ENCODE measurements at places on chromosomes 3 and 15.
A peak's percentile ranks its signal among the peaks of the same experiment; 100 is the strongest.

DNA sequence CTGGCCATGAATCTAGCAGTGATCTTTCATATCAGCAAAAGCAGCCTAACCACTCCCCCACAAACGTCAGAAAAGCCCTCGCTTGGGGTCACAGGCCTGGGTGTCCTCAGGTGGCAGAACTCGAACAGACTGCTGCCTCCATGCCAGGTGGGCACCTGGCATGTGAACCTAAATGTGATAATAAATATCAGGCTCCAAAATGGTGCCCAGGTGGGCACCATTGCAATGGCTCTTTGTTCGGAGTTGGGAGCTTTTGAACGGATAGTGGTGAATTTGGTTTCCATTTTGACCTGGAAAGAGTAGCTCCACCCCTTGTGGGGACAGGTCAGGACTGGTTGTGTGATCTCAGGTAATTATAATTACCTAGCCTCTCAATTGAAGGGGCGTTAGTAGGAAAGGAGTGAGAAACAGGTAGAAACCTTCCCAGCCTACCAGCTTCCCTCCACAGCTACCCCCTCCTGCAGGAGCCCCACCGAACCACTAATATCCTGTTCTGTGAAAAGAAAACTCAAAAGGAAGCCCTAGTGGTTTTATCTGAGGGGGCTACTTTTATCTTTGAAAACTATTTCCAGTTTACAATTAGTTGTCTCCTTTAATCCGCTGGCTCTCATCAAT is 18.1 kb downstream of the MYO1E start:
- no peak overlapping the region for H3K4me3 ChIP-seq
- no peak for DNase-seq
- H3K4me1 ChIP-seq, result peaks cover 21% of the 10 kb centered on the region
- H3K36me3 ChIP-seq, result peaks cover 7% of the 10 kb centered on the region
- H3K27me3 ChIP-seq, result peaks cover 23% of the 10 kb centered on the region

DNA sequence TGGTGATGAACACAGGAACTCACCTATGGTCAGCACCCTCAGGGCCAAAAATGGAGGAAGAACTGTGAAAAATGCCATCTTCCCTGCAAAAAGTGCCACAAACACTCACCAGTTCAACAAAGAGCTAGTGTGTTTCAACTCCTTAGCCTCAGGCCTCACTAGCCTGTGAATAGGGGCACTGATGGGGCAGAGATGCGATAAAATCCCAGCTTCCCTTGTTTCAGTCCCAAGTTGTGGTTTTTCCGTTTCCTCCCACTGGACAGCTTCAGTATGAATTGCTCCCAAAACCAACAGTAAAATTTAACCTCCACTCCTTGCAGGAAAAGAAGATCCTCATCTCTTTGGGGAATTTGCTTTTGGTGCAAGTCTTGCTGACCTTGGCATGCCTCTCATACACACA is 117.4 kb upstream of the ADAMTS9 start:
- no peak overlapping the region for H3K4me3 ChIP-seq
- peaks cover 36% of the 10 kb centered on the region for H3K4me1 ChIP-seq
- H3K36me3 ChIP-seq, result no peaks in the 10 kb centered on the region
- H3K27me3 ChIP-seq, result no peaks in the 10 kb centered on the region
- no peak for DNase-seq
- H3K27ac ChIP-seq, result no peak overlapping the region

DNA sequence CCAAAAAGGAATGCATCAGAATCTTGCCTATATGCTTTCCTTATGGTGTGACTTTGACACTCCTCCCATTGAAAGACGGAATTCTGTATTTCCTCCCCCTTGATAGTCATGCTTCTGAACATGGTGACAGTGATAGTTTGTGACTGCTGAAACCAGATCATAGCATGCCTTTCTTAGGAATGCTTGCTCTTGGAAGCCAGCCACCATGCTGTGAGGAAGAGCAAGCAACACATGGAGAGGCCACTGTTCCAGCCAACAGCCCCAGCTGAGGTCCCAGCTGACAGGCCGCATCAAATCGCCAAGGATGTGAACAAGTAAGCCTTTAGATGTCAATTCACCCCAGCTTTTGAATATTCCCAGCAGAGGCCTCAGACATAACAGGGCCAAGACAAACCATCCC is 100.1 kb downstream of the IGF2BP2 start:
- no peaks in the 10 kb centered on the region for H3K27me3 ChIP-seq
- DNase-seq, result no peak
- H3K36me3 ChIP-seq, result peaks cover 8% of the 10 kb centered on the region

DNA sequence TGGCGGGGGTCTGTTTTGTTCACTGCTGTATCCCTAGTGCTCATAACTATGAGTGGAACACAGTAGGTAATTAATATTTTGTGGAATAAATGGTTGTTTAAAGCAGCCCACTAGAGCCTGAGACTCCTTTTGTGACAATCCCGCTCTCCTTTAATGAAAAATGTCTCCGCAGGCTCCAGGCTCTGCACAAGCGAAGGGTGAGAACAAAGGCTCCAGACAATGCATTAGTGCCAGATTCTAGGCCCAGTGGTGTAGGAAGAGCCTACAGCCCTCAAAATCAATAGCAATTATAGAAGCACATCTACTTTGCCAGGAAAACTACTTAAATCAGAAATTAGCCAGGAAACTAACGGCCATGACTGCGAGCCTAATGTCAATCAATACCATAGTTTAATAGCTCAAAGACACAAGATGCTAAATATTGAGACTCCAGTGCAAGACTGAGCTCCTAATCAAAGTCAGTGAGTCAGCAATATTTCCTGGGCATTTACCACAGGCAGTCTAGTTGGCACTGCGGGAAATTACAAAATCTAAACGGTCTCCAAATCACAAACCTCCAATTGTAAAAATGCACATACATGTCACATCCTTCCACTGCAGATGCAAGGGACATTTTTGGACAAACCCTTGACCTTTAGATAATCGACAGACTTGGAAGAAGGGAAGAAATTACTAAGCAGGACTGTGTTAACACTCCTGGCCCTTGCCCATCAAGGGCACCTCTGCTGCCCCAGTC is 2.3 kb downstream of the ANXA2 start:
- DNase-seq, result no peak
- H3K27ac ChIP-seq, result peak overlapping the region; percentile 99
- H3K36me3 ChIP-seq, result peaks cover 4% of the 10 kb centered on the region
- H3K27me3 ChIP-seq, result peaks cover 3% of the 10 kb centered on the region
- H3K4me3 ChIP-seq, result peak overlapping the region; percentile 90

- peaks cover 26% of the 10 kb centered on the region for H3K4me1 ChIP-seq
- DNase-seq, result no peak
- H3K36me3 ChIP-seq, result no peaks in the 10 kb centered on the region
- H3K4me3 ChIP-seq, result no peak overlapping the region
These were observed 62.6 kb downstream of the CORO2B start for GRCh38 chr15:68641376-68641775.

DNA sequence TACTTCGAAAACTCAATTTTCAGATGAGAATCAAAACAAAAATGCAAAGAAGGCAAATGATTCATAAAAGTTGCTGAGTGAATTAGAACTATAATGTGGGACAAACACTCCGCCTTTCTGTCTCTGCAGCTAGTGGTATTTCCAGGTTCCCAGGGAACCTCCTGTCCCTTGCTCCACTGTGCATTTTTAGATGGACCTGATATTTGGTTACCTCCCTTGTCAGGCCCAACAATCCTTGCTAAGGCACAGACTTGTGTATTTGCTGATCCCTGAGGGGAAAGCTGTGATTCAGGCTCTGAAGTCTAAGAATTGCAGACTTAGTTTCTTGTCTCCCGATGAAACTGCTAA is 162.7 kb downstream of the LPP start:
- H3K27ac ChIP-seq, result no peak overlapping the region
- no peaks in the 10 kb centered on the region for H3K36me3 ChIP-seq
- DNase-seq, result no peak
- peaks cover 6% of the 10 kb centered on the region for H3K4me1 ChIP-seq

DNA sequence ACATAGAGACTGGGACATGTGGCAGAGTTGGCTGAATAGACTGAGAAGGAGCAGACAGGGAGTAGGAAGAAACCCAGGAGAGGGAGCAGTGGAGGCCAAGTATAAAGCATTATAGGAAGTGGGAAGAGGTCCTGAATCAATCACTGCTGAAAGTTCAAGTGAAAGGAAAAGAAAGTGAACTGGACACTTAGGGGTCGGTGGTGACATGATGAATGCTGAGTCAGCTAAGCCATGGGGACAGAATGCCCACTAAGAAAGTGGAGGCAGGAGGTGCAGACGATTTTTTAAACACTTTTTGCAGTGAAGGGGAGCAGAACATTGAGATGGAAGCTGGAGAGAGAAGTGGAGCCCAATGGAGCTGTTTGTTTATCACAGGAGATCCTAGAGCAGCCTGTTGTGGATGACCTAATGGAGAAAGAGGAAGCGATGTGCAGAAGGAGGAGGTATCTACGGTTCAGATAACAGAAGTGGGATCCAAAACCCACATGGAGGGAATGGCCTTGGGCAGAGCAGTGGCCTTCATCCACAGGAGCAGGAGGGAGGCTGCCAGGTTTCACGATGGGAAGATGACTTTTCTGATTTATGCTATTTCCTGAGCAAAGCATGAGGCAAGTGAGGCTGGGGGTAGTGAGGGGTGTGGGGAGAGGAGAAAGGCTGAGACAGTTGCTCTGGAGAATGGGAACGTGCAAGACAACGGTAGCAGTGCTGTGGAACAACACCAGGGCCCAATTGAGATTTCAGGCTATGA is 208.2 kb downstream of the RPLP1 start:
- no peak overlapping the region for H3K4me3 ChIP-seq
- peaks cover 24% of the 10 kb centered on the region for H3K27me3 ChIP-seq
- H3K36me3 ChIP-seq, result no peaks in the 10 kb centered on the region
- peaks cover 23% of the 10 kb centered on the region for H3K4me1 ChIP-seq
- no peak for DNase-seq
- H3K27ac ChIP-seq, result no peak overlapping the region

- H3K27ac ChIP-seq, result no peak overlapping the region
- peaks cover 28% of the 10 kb centered on the region for H3K36me3 ChIP-seq
- no peaks in the 10 kb centered on the region for H3K27me3 ChIP-seq
- DNase-seq, result no peak
These were observed 12.0 kb downstream of the MESD start for GRCh38 chr15:80977627-80978036.

- H3K27ac ChIP-seq, result peak overlapping the region; percentile 82
- H3K27me3 ChIP-seq, result no peaks in the 10 kb centered on the region
- DNase-seq, result no peak
- no peak overlapping the region for H3K4me3 ChIP-seq
- H3K36me3 ChIP-seq, result peaks cover 5% of the 10 kb centered on the region
These were observed 45.0 kb downstream of the EEFSEC start for GRCh38 chr3:128198313-128198712.

DNA sequence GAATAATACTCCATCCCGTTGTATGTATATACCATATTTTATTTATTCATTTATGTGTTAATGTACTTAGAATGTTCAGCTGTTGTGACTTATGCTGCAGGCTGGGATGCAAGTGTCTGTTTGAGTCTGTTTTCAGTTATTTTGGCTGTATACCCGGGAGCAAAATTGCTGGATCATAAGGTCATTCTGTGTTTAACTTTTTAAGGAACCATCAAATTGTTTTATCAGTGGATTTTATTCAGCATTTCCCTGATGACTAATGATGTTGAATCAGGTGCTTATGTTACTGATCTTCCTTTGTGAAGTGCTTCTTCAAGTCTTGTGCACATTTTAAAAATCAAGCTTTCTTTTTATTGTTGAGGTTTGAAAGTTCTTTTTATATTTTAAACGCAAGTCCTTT is 118.1 kb downstream of the SLC25A26 start:
- no peak overlapping the region for H3K4me3 ChIP-seq
- H3K27ac ChIP-seq, result no peak overlapping the region
- DNase-seq, result no peak
- H3K27me3 ChIP-seq, result no peaks in the 10 kb centered on the region
- H3K4me1 ChIP-seq, result peaks cover 17% of the 10 kb centered on the region

DNA sequence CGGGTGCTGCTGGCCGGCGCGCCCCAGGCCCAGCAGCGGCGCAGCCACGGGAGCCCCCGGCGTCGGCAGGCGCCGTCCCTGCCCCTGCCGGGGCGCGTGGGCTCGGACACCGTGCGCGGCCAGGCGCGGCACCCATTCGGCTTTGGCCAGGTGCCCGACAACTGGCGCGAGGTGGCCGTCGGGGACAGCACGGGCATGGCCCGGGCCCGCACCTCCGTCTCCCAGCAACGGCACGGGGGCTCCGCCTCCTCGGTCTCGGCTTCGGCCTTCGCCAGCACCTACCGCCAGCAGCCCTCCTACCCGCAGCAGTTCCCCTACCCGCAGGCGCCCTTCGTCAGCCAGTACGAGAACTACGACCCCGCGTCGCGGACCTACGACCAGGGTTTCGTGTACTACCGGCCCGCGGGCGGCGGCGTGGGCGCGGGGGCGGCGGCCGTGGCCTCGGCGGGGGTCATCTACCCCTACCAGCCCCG is 777 bp downstream of the LOXL1 start:
- H3K4me3 ChIP-seq, result peak overlapping the region; percentile 63
- peak; percentile 62 for DNase-seq
- no peaks in the 10 kb centered on the region for H3K36me3 ChIP-seq
- H3K27ac ChIP-seq, result no peak overlapping the region
- peaks cover 56% of the 10 kb centered on the region for H3K4me1 ChIP-seq

DNA sequence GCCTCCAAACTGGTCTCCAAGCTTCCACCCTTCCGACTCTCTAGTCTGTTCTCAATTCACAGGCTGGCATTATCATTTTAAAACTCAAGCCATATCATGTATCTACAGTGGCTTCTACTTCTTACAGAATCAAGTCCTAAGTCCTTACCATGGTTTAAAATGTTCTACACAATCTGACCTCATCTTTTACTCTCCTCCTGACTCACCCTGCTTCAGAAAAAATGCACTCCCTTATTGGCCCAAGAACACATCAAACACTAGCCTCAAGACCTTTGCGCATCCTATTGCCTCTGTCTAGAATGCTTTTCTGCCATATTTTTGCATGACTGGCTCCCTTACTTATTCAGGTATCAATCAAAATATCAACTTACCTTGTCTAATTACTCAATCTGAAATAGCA is 11.0 kb downstream of the MRPL3 start:
- DNase-seq, result no peak
- no peak overlapping the region for H3K4me3 ChIP-seq
- H3K36me3 ChIP-seq, result peaks cover 29% of the 10 kb centered on the region

DNA sequence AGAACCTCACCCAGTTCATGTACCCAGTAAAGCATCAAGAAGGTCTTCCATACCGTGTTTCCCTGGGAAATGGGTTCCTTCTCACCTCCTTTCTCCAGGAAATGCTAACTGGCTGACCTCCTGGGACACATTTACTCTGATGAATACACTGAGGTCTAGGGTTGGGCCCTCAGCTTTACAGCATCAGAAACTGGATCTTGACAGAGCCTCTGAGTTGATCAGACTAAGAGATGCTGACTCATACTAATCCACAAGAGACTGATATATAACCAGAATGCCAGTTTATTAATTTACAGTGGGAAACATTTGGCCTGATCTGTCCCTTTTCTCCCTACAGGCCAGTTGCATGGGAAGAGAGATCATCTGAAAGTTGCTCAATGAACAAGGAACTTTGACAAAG is 55.8 kb downstream of the GTF2E1 start:
- no peak for DNase-seq
- H3K27me3 ChIP-seq, result no peaks in the 10 kb centered on the region
- no peaks in the 10 kb centered on the region for H3K36me3 ChIP-seq
- H3K4me3 ChIP-seq, result no peak overlapping the region
- H3K27ac ChIP-seq, result no peak overlapping the region

- no peak overlapping the region for H3K4me3 ChIP-seq
- no peaks in the 10 kb centered on the region for H3K27me3 ChIP-seq
- no peak overlapping the region for H3K27ac ChIP-seq
These were observed 634.2 kb downstream of the NAALADL2 start for GRCh38 chr3:175493301-175493700.

- H3K4me3 ChIP-seq, result no peak overlapping the region
- H3K36me3 ChIP-seq, result no peaks in the 10 kb centered on the region
- DNase-seq, result no peak
- peak overlapping the region; percentile 73 for H3K27ac ChIP-seq
These were observed 119.1 kb upstream of the ADAMTS9 start for GRCh38 chr3:64806668-64807605.

All from mesothelial cell of epicardium (in vitro differentiated cells).